ENCODE measurements at places on chromosomes 2 and 18. TPM values are rescaled to one million over a fixed set of nuclear protein-coding genes. Genes with fewer than 3 reads are reported as not detected.

GRCh38 chr2:100188326-100188725 is 45.9 kb upstream of the AFF3 start:
- DNase-seq = no peak

The FAM237A gene
- total RNA-seq = not detected

DNA sequence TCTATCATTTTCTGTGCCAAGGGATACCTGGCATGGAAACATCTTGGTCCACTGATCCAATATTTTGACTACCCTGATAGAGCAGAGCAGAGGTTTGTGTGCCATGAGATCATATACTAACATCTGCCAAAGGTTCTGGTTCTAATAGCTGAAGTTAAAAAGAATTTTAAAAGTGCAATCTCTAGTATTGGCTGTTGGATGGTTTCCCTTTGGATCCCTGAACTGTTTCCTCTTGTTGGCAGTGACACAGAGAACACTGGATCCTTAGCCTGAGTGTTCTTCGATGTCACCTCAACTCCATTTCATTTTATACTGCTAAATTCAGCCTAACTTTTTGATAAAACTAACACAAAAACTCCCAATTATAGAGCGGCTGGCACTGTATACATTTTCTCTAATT is 169.3 kb upstream of the FBXO11 start:
- DNase-seq = no peak

- no peak for DNase-seq
Observed at GRCh38 chr2:212912445-212913103, 238.8 kb downstream of the IKZF2 start.

The STK16 gene
- 42.8 TPM for total RNA-seq

DNA sequence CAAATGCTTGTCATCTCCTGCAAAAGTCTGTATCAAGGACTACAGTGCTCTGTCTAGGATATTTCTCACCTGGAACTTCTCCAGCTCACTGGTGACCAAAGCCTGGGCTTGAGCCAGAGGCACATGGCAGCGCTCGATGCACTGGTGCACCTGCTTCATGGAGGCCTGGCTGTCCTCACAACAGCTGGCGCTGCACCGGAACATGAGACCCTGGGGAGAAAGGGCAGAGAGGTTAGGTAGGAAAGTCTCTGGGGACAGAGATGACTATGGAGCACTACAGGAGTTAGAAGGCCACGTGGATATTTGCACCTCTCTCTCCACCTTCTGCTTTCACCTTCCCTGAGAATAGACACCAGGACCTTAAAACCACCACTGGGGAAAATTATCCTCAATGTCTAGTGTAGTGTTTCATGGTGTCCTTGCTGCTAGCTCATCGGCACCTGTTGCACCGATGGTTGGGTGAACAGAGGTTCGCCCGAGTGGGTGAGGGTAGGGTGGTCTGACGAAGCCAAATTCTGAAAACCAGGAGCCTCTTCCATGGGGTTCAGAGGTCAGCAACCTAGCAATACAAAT is 1.0 kb downstream of the FAM136A start:
- peak; percentile 10 for DNase-seq

GRCh38 chr2:205998583-205998982 is 87.4 kb downstream of the INO80D start:
- no peak for DNase-seq

GRCh38 chr18:33264566-33264965 is 176.0 kb downstream of the CCDC178 start:
- no peak for DNase-seq

- DNase-seq = no peak
Observed at GRCh38 chr18:67577386-67577785, 60.9 kb upstream of the DSEL start.

The ATP6V1C2 gene
- total RNA-seq = not detected

DNA sequence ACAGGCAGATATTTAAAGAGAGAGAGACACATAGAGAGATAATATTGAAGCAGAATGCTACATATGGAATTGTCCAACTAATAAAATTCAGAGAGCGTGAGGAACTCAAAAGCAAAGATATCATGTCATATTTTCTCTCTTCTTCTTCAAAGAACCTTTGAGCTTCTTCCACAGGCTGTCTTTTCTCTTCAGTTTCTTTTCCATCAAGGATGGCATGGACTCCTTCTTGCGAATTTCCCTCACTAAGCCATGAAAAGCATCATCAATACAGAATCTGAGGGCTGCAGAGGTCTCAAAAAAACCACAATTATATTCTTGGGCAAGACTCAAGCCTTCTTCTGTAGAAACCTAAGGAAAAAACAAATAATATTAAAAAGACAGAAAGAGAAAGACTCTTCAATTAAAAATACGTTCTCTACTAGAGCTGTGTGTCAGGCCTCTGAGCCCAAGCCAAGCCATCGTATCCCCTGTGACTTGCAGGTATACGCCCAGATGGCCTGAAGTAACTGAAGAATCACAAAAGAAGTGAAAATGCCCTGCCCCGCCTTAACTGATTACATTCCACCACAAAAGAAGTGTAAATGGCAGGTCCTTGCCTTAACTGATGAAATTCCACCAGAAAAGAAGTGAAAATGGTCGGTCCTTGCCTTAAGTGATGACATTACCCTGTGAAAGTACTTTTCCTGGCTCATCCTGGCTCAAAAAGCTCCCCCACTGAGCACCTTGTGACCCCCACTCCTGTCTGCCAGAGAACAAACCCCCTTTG is 371.9 kb downstream of the RIT2 start:
- no peak for DNase-seq

The MYL1 gene
- not detected for total RNA-seq
